ENCODE measurements at places on chromosomes 3 and 15.

DNA sequence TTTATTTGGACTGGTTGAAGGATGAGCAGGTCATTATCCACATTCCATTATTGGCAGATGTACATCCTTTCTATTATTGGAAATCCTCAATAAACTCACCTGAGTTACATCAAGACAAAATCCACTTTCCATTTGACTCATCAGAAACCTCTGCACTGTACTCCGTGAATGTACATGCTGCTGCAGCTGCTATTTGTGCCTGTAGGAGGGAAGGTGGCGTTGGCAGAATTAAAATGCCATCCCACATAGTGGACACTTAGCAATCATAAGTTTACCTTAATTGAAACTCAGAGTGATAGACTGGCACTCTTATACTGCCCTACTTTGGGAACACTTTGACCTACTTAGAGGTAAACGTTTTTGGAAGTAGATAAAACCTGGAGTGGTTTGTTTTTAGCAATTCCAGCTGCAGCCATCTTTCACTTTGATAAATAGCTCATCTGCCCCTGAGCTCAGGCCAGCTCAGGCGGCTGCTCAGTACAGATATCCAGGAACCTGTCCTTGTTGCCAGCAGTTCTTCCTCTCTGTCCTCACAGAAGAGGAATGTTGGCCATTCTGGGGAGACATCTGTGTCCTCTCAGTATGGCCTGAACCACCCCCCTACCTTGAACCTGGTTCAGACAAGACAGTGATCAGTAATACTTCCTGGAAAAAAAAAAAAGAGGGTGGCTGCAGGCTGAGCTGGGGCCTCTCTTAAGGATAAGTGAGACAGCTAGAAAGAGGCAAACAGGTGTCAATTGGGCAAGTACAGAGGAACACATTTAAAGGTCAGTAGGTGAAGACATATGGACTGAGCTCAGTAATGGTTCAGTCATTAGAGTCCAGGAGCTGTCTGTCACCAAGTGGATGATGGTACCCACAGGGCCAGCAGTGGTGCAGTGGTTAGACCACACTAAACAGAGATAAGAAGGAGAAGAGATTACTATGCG is 153.4 kb upstream of the UMPS start:
- no peak for DNase-seq

- no peak for DNase-seq
Measured at GRCh38 chr3:170740285-170740684, 129.7 kb downstream of the RPL22L1 start.

DNA sequence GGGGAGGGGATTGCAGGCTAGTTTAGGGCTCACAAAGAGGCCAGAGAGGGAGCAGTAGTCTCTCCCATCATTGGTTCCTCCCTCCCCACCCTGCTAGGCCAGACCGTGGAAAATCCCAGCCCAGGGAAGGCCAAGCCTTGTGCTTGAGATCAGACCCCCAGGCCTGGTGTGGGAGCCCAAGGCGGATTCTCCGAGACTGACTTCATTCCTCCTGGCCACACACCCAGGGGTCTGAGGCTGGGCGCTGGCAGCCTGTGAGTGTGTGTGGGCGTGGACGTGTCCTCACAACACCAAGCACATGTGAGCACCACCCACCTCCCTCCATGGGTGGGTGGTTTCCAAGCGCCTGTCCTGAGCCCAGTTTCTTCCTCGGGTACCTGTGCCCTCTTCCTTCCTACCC is 4.1 kb downstream of the LOXL1 start:
- DNase-seq, result no peak

DNA sequence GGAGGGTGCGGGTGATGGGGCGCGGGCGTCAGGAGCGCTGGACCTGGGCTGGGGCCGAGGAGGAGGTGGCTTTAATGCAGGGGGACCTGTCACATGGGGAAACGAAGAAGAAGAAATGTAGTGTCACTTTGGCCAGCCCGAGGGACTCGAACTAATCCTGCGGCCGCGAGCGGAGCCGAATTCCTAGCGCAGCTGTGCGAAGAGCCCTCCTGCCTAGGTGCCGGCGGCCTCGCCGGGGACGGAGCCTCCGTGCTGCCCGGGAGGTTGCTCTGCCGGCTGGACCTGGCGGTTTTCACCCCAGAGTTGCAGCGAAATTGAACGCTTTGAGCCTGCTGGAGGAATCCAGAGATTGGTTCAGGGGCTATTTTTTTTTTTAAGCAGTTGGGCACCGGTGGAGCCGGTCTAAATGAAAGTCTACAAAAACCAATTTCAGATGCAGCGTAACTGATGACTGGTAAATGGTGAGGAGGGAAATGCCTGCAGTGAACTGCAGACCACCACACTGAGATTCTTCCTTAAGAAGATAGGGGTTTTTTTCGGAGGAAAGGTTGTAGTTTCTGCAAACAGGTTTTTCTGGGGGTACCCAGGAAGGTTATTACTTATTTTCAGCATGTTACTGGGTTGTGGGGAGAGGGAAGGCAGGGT is 662 bp downstream of the TMEM108 start:
- DNase-seq, result no peak

DNA sequence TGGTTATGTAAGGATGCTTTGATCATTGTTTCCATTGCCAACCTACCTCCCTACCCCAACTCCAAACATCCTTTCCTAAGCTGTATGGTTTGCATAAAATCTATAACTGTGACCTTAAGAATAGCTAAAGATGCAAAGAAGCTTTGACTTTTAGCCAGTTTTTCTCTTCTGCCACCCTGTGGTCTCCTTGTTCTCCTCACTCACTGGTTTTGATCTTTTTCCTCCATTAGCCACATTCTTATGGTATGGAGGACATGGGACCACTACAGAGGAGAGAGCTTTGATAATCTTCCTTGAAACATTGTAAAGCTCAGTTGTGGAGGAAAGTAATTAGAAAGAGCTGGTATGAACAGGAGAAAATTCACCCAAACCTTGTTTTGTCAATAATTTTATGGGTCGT is 115.9 kb downstream of the NEK11 start:
- DNase-seq, result no peak

DNA sequence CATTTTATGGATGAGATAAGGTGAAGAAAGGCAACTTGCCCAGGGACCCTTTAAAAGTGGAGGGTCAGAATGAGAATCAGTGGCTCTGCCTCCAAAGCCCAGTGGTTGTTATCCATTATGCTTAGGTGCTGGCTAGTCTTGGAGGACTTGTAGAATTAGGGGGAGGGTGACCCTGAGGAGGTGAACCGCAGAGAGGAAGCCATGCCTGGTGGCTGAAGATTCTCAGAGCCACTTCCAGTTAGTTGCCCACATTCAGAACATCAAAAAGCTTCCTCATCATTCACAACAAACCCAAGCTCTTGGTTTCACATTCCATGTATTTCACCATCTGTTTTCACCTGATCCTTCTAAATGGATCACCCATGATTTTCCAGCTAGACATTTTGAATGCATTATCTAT is 11.2 kb downstream of the EBLN2 start:
- DNase-seq, result no peak

- no peak for DNase-seq
Measured at GRCh38 chr15:52406601-52407000, 111.0 kb upstream of the MYO5C start.

- DNase-seq, result no peak
Measured at GRCh38 chr15:61318301-61318700, 89.2 kb upstream of the RORA start.

DNA sequence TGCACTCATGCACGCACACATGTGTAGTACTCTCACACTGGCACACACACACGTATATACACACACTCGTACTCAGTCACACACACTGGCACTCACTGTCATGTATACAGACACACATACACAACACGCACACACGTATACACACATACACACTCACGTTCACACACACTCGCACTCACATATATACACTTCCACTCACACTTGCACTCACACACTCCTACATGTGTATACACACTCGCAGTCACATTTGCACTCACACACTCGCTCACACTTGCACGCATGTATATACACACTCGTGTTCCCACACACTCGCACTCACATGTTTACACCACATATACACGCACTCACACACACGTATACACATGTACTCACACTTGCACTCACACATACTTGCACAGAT is 1.5 kb downstream of the PLA2G4F start:
- DNase-seq, result no peak

DNA sequence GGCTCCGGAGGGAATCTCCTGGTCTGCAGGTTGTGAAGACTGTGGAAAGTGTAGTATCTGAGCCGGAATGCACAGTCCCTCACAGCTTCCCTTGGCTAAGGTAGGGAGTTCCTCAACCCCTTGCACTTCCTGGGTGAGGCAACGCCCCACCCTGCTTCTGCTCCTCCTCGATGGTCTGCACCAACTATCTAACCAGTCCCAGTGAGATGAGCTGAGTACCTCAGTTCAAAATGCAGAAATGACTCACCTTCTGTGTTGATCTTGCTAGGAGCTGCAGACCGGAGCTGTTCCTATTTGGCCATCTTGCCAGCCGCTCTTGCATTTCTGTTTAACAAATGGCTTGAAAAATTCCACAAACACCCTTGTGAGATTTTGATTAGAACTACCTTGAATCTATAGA is 156.1 kb downstream of the STXBP5L start:
- no peak for DNase-seq

- no peak for DNase-seq
Measured at GRCh38 chr15:88220443-88221335, 35.9 kb downstream of the NTRK3 start.

DNA sequence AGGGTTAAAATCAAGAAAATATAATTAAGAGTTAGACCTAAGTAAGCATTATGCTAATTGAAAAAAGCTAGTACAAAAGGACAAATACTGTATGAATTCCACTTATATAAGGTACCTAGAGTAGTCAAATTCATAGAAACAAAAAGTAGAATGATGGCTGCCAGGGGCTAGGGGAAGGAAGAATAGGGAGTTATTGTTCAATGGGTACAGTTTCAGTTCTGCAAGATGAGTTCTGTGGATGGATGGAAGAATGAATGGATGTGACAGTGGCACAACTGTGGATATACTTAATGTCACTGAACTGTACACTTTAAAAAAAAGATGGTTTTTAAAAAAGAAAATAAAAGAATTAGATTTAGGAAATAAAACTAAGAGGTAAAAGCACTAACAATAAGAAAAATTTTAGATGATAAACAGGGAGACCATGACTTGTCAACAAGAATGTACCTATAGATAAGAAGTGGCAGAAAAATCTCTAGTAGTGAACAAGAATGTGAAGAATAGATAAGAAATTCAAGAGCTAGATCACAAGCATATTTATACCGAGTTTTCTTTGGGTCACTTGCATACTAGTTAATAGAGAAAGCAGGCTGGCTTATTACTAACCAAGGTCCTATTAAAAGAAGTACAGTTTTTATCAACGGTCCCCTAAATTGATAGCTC is 5.5 kb downstream of the IFT80 start:
- DNase-seq, result no peak

DNA sequence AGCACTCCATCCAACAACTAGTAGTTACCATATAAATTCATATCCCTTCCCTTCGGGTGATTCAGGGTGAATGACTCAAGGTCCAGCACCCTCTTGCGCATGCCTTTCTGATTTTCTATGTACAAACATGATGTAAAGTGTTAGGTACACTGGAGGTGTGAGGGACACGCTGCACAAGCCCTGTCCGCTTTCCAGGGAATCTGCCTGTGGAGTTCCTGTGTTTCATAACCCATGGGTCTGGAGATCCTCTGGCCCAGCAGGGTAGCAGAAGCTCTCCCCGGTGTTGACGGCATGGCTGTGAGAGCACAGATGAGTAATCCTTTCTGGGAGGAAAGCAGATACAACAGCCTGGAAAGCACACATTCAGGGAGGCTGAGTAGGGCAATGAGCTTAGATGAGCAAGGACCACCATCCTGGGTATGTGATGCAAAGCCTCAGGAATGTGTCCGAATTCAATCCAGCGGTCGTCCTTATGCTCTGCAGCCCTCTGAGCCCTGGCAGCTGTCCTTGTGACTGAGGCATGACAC is 142.9 kb upstream of the TP63 start:
- DNase-seq, result peak; percentile 9

DNA sequence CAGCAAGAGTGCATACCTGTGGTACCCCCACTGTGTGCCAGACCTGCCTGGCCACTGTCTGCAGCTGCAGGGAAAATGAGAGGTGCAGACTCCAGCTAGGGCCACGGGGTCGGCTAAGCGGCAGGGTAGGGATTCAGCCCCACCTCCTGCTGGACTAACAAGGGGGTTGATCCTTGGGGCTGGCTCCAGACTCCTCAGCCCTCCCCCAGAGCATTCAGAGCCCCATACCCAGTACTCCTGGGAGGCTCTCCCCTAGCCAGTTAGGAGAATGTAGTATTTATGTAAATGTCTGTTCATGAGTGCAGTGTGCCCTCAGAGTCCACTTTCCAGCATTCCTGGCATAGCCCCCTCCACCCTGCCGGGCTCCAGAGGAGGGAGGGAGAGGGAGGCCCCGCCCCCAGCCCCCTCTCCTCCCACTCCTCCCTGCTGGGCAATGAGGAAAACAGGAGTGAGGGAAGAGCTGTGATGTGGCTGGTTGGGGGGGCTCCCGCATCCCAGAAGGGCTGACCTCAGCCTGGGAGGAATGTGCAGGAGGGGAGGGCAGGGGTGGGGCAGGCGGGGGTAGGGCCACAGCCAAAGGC is 4.5 kb upstream of the SEMA3B start:
- no peak for DNase-seq

DNA sequence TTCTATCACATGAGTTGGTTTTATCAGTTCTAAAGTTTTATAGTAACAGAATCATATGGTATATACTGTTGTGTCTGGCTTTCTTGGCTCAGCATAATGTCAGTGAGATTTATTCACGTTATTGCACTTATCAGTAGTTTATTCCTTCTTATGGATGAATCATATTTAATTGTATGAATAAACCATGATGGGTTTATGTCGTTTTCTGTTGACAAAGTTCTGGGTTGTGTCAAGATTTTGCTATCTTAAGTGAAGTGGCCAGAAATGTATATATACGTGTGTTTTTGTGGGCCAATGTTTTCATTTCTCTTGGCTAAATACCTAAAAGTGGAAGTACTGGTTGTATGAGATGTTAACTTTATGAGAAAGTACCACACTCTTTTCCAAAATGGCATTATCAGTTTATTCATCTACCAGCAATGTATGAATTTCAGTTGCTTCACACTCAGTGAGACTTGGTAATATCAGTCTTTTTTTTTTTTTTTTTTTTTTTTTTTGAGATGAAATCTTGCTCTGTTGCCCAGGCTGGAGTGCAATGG is 112.4 kb upstream of the DCBLD2 start:
- DNase-seq, result no peak

- DNase-seq, result no peak
Measured at GRCh38 chr3:19272296-19272695, 124.0 kb downstream of the KCNH8 start.

DNA sequence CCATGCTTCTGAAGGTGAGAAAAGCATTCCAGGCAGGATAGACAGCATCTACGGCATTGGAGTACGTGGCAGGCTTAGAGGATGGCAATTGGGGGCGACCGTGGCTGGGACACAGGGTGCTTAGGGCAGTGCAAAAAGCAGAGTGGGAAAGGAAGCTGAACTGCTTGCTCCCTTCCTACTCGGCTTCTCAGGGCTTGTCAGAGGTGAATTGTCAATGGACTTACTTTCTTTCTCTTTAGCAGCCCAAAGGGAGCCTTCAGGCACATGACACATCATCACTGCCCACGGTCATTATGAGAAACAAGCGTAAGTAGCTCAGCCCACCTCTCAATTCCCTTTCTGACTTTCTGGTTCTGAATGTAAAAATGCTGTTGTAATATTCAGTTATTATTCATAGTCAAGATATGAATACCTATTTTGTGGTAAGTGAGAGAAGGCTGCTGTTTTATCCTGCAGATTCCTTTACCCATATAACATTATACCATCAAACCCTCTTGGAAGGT is 84.3 kb downstream of the KLHL25 start:
- DNase-seq, result no peak
